Activated CD4-positive, CD25-positive, alpha-beta regulatory T cell treated with anti-CD3 and anti-CD28 coated beads, Interleukin-2, amount 50 U/mL, for 16 hours (primary cell): ENCODE measurements at places on chromosomes 4 and X.

GRCh38 chrX:40761762-40762161, 26.4 kb upstream of the MED14 start:
- no peak for DNase-seq

GRCh38 chr4:153156263-153156662, 48.0 kb upstream of the TRIM2 start:
- DNase-seq, result no peak

GRCh38 chrX:151167791-151168345, 8.5 kb upstream of the GPR50 start:
- DNase-seq, result no peak

GRCh38 chrX:47844117-47844516, 7.4 kb downstream of the ZNF81 start:
- no peak for DNase-seq

GRCh38 chr4:25172961-25173915, 13.0 kb upstream of the SEPSECS start:
- no peak for DNase-seq

GRCh38 chrX:1300449-1300848, 31.8 kb downstream of the CSF2RA start:
- no peak for DNase-seq

- no peak for DNase-seq
These were observed 63.2 kb upstream of the UGT2B7 start for GRCh38 chr4:69032847-69033638.
